Coronary artery (tissue), 2 donors: ENCODE measurements at places on chromosomes 7 and 10.
A peak's percentile ranks its signal among the peaks of the same experiment; 100 is the strongest.

DNA sequence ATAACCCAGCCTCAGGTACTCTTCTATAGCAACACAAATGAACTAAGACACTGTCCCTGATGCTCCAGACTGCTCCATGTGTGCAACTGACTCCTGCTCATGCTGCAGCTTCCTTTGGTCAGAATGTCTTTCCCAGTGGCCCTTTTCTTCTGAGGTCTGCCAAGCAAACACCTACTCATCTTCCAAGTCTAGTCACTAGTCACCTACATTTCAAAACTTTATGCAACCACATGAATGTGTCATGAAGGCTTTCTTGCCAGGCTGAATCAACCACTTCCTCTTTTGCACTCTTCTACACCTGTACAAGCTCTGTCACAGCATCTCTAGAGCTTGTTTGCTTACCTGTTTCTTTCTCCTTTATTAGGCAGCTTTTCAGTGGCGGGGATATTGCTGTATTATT, 75.8 kb downstream of the LSMEM1 start:
- DNase-seq = no peak

DNA sequence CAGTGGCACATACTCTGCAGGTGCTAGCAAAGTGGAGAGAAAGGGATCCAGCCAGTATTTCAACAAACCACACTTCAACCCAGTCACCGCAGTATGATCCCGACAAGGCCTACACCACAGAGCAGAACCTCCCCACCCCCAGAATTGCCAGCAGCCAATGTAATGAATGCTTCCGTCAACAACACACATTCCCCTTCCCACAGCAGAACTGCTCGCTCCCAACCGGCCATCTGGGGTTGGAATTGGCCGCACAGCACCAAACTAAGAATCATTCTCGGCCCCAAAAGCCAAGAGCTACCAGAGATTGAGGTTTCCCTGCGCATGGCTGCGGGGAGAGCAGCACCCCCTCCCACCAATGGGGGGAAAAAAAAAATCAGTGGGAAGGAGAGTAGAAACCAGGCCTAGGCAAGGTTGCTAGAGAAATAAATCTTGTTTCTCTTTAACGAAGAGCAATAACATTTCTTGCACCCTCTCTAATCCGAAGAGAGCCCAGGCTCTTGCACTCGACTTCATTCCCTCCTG, 1.1 kb downstream of the WASL start:
- DNase-seq = peak; percentile 78

DNA sequence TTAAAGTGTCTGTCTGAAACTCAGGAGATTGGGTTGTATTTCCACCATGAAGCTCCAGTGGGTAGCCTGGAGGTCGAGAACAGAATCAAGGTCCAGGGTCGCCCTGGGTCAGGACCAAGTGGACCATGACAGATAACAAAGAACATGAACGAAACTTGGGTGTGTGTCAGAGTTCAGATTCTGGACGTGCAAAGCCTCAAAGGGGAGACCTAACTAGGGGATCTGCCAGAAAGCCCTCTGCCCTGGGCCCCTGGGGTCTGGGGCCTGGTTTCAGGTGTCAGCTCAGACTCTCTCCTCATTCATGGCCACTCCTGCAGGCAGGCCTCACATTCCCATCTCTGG, 1.6 kb downstream of the RASSF4 start:
- peak; percentile 55 for DNase-seq

DNA sequence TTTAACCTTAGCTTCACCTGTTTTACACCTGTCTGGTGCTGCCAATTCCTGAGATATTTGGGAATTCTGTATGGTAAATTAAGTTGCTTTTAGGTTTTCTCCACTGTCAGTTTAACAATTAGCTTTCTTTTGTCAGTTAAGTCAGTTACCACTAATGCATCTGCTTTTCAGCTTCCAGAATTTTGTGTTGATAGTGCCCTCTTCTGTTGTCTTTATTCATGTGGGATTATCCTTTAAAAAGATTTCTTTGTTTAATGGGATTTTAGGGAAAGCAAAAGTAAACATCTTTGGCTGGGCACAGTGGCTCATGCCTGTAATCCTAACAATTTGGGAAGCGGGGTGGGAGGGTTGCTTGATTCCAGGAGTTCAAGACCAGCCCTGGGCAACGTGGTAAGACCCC, 8.1 kb downstream of the TFAM start:
- no peak for DNase-seq

GRCh38 chr7:96786261-96786997, 76.8 kb upstream of the SEM1 start:
- no peak for DNase-seq

- no peak for DNase-seq
These were observed 24.9 kb upstream of the CHST3 start for GRCh38 chr10:71939304-71939703.

GRCh38 chr7:26900251-26900650, 35.9 kb upstream of the SKAP2 start:
- no peak for DNase-seq

GRCh38 chr7:107982042-107982840, 20.7 kb downstream of the LAMB1 start:
- DNase-seq = no peak

DNA sequence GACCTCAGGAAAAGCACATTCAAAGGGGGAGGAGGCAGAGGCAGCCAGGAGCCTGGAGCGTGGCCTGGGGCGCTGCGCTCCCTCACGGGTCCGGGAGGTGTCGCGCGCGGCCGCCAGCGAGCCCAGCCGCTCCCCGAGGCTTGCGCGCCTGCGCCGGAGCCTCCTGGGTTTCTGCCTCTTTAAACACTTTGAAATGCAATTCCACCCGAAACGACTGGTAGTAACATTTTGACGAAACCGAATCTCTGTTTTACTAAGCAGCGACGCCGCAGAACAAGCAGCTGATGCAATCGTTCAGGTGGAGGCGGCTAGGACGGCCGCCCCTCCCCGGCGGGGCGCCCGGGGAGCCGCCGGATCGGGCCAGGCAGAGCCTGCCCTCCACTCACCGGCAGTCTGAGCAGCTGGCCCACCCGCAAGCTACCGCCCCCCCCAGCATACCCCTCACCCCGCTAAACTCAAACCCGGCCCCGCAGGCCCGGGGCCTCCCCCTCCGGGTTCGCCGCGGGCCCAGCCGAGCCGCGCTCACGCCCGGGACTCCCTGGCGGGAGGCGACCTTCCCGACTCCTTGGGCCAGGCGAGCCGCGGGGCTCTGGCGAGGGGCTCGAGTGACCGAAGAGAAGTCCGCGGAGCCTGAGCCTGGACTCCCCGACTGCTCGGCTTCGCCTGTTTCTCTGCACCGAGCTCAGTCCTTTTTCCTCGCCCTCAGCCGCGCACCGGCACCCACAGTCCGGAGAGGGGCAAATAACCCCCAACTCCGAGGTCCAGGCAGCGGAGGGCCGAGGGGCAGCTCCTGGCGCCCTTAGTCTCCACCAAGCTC, 3.2 kb downstream of the MKX start:
- DNase-seq = peak; percentile 90

GRCh38 chr10:122828716-122829255, 16.9 kb downstream of the CUZD1 start:
- DNase-seq = no peak

DNA sequence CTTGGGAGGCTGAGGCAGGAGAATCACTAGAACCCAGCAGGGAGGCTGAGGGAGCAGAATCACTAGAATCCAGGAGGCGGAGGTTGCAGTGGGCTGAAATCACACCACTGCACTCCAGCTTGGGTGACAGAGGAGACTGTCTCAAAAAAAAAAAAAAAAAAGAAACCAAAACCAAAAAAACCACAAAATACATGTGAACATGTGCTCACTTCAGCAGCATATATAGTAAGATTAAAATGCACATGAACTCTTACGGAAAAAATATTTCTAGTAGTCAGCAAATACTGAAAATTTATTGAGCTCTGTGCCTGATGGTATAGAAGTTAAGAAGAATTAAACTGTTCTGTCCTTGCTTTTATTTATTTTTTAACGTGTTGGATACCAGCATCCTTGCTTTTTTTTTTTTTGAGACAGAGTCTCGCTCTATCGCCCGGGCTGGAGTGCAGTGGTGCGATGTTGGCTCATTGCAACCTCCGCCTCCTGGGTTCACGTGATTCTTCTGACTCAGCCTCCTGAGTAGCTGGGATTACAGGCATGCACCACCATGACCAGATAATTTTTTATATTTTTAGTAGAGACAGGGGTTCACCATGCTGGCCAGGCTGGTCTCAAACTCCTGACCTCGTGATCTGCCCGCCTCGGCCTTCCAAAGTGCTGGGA, 9.6 kb upstream of the ZNF487 start:
- DNase-seq = no peak

DNA sequence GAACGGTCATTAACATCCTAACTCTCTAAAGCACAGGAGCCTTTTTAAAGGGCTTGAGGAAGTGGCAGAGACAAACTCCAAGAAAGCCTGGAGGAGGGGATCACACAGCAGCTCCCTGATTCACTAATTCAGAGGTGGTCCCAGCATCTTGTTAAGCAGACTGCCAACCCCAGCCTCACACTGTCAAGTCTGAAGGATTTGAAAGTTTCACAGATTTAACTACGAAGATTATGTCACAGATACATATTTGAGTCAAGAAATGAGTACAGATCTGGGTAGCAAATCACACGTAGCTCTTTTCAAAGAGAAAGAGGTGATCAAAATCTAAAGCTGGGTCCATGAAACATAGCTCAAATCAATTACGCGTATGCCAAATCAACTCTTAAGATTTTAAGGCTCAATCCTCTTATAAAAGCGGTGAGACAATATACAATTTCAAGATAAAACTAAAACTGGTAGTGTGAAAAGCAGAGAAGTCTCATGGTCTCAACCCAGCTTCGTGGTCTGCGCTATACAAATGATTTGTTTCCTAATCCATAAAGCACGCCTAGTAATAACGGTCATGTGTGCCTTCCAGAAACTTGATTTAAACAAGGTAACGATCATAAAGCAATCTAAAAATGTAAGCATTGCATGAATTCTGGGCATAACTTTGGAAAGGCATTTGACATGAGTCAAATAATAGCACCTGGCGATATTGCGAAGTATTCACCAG, 229.9 kb upstream of the MKLN1 start:
- DNase-seq = no peak
